ENCODE measurements at places on chromosomes 6 and 20. TPM values are rescaled to one million over a fixed set of nuclear protein-coding genes. Genes with fewer than 3 reads are reported as not detected.

GRCh38 chr6:63887002-63887751, 251.6 kb downstream of the PHF3 start:
- no peak overlapping the region for H3K27ac ChIP-seq
- H3K27me3 ChIP-seq: no peaks in the 10 kb centered on the region
- H3K4me3 ChIP-seq: no peak overlapping the region
- H3K36me3 ChIP-seq: no peaks in the 10 kb centered on the region
- no peak for DNase-seq

- no peak overlapping the region for H3K27ac ChIP-seq
- H3K4me1 ChIP-seq: no peaks in the 10 kb centered on the region
- H3K4me3 ChIP-seq: no peak overlapping the region
- H3K36me3 ChIP-seq: no peaks in the 10 kb centered on the region
- H3K27me3 ChIP-seq: no peaks in the 10 kb centered on the region
Observed at GRCh38 chr6:168196881-168197635, 118.0 kb upstream of the FRMD1 start.

DNA sequence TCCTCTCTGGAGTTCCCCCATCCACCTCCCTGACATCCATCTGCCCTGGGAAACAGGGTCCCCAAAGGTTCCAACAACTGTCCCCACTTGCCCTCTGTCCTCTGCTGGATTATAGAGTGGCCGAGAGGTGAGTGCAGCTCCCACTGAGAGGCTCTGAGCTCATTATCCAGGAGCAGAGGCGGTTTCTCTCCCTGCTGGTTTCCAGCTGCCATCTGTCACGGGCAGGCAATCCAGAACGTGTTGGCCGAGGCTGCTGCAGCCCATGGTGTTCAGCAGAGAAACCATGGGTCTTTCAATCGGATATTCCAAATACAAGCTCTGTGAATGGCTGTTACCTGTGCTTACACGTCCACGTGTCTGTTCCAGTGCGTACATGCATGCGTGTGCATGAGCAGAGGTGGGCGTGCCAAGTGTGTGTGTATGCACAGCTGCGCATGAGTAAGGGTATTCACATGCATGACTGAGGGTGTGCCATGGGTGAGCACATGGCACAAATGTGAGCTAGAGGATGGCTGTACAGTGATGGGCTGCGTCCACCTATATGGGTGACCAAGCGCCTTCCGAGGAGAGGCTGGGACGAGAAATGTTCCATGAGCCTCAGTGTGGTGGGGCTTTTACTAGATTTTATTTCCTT, 183.7 kb upstream of the PMEPA1 start:
- no peaks in the 10 kb centered on the region for H3K27me3 ChIP-seq
- DNase-seq: no peak
- no peaks in the 10 kb centered on the region for H3K36me3 ChIP-seq
- H3K4me1 ChIP-seq: no peaks in the 10 kb centered on the region

DNA sequence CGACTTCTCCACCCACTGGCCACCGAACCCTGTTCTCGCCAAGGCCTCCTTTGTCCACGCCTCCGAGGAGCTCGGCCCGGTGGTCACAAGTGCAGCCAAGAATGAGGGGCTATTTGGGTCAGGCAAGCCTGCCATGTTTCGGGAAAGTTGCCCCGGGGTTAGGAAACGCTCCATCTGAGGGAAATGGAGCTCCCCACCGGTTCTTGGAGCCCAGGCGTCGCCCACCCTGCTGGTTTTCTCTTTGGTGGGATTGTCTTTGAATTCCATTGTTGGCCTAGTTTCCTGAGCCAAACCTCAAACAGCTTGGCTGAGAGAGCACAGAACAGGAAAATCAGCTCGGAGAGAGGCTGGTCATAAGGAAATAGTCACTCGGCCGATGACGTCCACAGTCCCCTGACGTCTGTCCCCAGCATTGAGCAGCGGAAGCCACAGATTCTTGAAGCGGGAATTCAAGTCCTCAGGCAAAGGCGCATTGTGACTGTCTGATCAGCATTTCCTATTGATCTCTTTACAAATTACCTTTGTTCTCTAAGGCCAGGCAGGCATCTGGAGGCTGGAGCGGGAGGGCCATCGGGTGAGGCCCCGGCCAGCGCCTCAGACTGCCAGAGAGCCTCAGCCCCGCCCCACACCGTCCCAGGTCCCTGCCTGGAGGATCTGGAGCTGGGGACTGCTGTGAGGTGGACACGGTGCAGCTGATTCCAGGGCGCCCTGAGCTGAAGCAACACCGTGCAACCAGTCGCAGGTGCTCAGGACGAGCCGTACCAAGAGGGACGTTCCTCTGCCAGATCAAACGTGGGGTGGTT, 138.6 kb downstream of the DLL1 start:
- peak overlapping the region; percentile 80 for H3K27ac ChIP-seq
- no peaks in the 10 kb centered on the region for H3K27me3 ChIP-seq
- H3K36me3 ChIP-seq: no peaks in the 10 kb centered on the region
- H3K4me3 ChIP-seq: peak overlapping the region; percentile 17
- no peak for DNase-seq
- peaks cover 13% of the 10 kb centered on the region for H3K4me1 ChIP-seq

The BTN1A1 gene
- not detected for total RNA-seq
